ENCODE measurements at places on chromosomes 2 and 18.

DNA sequence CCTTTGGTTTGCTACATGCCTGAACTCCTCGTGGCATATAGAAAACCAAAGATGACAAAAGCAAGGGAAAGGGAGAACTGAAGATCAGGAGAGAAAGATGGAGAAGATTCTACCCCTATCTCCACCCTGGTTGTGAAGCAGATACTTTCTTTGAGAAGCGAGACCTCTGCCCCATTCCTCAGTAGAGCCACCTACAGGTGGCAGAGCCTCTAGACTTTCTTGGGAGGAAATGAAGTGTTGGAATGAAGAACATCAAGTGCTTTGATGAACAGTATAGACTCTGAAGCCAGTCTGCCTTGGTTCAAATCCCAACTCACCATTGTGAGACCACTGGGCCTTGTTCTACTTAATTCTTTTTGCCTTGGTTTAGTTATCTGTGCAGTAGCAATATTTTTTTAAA lies 348.8 kb upstream of the ETAA1 start:
- no peak for DNase-seq

DNA sequence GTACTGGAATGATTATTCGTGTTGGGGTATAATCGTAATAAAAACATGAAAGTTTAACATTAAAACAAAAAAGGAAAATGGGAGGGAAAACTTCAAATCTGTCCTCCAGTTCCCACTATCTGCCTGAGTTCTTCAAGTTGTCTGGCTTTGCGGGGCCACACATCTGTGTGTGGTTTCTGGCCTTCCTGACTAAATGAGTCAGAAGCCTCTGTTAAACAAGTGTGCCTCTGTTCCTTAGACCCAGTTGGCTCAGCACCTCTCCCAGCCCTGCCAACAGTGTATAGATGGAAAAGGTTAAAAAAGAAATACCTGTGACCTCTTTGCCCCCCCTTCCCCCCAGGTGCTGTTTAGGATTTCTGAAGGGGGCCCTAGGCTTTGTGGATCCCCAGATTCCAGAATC lies 30.2 kb downstream of the XDH start:
- DNase-seq, result no peak

- DNase-seq, result no peak
Measured at GRCh38 chr18:46555724-46556123, 101.3 kb downstream of the LOXHD1 start.

- no peak for DNase-seq
Measured at GRCh38 chr2:228181098-228182019, at the start of gene SPHKAP. Gene SPHKAP, minus strand, starts transcription at chr2:228181687. Its CDS starts 89 bp downstream, at chr2:228181598.

GRCh38 chr2:169011698-169012097 lies 19.4 kb downstream of the ABCB11 start:
- DNase-seq, result no peak

DNA sequence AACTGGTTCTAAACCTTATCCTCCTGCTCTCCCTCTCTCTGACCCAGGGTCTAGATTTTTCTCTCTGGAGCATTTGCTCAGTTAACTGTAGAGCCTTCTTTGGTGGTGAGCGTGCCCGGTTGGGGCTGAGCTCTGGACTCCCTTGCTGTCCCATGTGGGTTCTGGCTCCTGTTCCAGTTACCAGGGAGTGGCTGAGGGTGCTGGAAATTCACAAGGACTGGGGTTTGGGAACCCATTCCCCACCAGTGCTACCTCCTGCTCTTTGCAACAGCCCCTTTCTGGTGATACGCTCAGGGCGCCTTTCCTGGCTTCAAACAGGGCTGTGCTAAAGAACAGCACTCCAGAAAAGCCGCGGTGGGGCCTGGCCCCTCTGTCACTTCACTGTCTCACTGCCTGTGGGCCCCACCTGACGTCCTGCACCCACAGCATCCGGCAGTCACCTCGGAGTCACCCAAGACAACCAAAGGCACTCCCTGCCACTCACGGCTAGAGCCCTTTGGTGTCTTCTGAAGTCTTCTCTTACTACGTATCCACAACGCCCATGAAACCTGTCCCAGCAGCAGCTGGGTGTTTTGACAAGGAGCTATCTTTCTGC lies 41.3 kb downstream of the CAPN13 start:
- DNase-seq, result no peak

GRCh38 chr2:176704282-176704858 lies 435.1 kb downstream of the MTX2 start:
- no peak for DNase-seq

GRCh38 chr2:225735844-225736243 lies 336.3 kb downstream of the NYAP2 start:
- no peak for DNase-seq

GRCh38 chr2:201996006-201996405 lies 37.6 kb upstream of the FZD7 start:
- DNase-seq, result no peak

GRCh38 chr2:61438670-61439069 lies 32.2 kb downstream of the USP34 start:
- no peak for DNase-seq

- no peak for DNase-seq
Measured at GRCh38 chr2:100670232-100670631, 107.4 kb downstream of the PDCL3 start.

DNA sequence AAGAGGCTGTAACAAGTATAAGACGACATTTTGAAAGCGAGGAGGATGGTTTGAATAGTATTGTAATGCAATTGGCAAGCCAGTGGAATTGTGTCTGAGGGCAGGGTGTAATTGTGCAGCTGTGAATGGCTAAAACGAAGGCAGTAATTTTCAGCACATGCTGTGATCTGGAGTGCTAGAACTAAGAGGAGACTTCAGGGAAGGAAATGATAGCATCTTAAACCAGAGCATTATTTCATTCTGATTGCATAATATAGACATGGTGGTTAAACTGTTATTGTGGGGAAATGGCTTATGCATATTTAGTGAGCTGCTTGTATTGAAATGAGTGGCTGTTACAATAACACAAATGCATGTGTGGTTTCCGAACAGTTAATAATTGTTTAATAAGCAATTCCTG lies 36.3 kb downstream of the THSD7B start:
- no peak for DNase-seq

GRCh38 chr2:112942654-112943002 lies 31.7 kb downstream of the IL37 start:
- DNase-seq, result no peak

DNA sequence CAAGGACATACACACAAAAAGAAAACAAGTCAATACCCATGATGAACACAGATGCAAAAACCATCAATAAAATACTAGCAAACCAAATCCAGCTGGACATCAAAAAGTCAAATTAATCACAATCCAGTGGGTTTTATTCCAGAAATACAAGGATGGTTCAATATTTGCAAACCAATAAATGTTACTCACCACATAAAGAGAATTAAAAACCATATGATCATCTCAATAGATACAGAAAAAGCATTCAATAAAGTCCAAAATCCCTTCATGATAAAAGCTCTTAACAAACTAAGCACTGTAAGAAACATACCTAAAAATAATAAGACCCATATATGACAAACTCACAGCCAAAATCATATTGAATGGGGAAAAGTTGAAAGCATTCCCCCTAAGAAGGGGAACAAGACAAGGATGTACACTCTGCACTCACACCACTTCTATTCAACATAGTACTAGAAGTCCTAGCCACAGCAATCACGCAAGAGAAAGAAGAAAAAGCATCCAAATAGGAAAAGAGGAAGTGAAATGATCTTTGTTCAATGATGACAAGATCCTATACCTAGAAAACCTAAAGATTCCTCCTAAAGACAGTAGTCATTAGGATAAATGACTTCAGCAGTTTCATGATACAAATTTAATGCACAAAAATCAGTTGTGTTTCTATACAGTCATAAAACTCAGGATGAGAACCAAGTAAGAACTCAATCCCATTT lies 62.6 kb downstream of the TRAPPC8 start:
- no peak for DNase-seq

GRCh38 chr2:226766352-226767055 lies 33.1 kb downstream of the IRS1 start:
- no peak for DNase-seq

DNA sequence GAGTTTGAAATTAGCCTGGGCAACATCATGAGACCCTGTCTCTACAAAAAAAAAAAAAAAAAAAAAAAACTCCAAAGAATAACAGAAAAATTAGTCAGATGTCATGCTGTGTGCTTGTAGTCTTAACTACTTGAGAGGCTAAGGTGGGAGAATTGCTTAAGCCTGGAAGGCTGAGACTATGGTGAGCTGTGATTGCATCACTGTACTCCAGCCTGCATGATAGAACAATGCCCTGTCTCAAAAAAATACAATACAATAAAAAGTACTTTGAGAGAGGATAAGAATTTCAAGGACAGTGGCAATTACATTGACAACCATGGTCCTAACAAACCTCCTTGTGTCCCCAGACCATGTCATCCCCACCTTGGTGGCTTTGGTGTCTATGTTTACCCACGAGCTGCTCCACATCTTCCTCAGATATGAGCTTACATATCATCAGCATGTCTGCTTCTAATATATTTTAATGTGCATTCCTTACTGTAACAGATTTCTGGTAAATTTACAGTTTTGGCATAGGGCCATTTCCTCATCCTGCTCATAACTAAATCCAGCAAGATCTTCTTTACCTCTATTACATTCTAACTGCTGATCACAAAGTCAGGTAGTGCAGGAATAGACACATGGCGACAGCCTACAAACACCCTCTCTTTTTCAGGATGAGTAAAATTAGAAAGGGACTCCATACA lies 437.7 kb upstream of the HNRNPA3 start:
- no peak for DNase-seq

- no peak for DNase-seq
Measured at GRCh38 chr2:158482594-158482993, 25.8 kb downstream of the PKP4 start.

- no peak for DNase-seq
Measured at GRCh38 chr2:117933884-117934354, 80.0 kb downstream of the CCDC93 start.

DNA sequence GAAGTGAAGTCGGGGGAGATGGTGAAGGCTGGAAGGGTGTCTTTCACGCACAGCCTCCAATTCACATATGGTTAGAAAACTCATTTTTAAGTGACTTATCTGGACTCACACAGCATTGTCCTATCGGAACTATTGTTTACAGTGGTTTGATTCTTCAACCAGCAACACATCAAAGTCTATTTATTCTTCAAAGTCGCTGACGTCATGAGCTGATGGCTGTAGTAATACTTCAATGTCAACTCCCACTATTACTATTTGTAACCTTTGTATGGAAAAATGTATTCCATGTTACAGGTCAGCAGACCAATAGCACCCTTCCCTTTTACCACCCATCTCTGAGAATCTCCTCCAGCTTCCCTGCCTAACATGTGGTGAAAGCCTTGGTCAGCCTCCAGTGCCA lies 47.8 kb upstream of the TMEM163 start:
- no peak for DNase-seq

DNA sequence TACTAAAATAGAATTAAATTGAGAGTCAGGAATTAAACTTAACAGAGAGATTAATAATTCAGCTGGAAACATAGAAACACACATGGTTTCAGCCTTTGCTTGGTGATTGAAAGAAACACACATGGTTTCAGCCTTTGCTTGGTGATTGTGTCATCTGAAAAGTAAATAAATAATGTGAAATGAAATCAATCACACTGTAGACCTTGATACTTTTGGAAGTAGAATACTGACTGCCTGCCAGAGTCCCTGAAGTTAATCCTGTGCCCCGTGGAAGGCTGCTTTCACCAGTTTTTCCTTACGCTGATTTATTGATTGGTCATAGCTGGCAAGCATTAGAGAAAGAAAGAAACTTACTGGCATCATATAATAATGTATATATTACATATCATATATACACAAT lies 1252.7 kb upstream of the FAM98A start:
- DNase-seq, result no peak

- no peak for DNase-seq
Measured at GRCh38 chr18:3970929-3971328, 484.2 kb downstream of the DLGAP1 start.

GRCh38 chr2:119261493-119262225 lies 38.0 kb downstream of the STEAP3 start:
- DNase-seq, result no peak

- no peak for DNase-seq
Measured at GRCh38 chr2:17156086-17156485, 362.2 kb downstream of the RAD51AP2 start.

GRCh38 chr2:25387876-25388449 lies 46.2 kb upstream of the DNMT3A start:
- DNase-seq, result no peak

GRCh38 chr2:217717646-217718045 lies 285.1 kb downstream of the TNS1 start:
- DNase-seq, result peak; percentile 58

DNA sequence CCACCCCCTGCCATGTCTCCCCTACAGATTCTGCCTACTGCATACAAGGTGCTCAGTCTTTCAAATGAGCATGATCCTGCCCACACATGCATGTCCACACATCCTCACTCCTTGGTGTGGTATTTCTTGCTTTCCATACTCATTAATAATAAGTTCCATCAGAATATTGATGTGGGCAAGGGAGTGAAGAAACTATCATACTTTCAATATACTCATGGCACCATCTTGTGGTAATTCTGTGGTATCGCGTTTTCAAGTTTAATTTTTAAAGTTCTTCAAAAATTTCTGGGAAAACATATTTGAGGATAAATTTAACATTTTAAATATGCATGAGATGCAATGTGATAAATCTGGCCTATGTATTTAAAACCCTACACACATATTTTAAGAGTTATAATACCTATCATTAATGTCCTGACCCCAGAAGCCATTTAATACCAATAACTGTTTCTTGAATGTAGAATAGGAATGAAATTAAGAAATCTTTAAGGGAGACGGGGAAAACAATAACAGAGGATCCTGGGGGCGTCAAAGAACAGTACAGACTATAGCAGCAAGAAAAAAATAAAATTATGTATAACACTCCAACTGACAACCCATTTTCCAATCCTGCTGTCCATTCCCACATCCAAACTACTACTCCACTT lies 110.1 kb downstream of the ZNF385B start:
- peak; percentile 32 for DNase-seq

- no peak for DNase-seq
Measured at GRCh38 chr2:67733517-67733916, 329.3 kb downstream of the C1D start.

DNA sequence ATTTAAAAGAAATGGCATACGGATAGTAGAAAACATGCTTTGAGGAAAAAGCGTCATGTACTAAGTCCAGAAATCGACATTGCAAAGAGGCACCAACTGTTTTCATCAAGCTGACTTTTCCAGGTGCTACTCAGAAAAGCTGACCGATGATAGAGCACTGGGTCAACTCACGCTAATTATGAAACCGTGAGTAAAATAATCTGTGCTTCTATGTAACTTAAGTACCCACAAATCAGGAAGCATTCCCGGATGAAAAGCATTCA lies 353 bp upstream of the NUP35 start:
- DNase-seq, result no peak

DNA sequence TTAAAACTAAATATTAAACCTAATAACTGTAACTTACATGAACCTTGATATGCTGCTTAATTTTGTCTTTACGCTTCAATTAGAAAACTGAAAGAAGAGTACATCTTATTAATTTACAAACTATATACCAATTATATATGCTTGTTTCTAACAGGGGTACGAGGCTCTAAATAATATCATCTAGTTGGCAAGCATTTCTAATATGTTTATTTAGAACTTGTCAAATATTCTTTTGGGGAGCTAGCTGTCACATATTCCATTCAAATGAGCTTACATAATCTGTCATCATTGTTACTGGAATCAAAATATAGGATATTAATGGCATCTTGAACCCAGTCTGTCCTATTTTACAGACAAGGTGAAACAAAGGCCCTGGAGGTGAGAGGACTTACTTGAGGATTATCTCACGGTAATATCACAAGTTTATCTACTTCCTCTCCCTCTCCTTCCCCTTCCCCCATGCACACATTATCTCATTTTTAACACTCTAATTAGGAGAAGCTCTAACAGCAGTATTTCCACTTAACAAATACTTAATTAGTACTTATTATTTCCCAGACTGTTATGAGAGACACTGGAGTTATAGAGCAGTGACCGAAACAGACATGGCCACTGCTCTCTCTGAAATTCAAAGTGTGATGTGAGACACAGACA lies 3.5 kb downstream of the PRKD3 start:
- no peak for DNase-seq
